ENCODE measurements at places on chromosomes 12 and 14.

- DNase-seq: peak; percentile 34
Measured at GRCh38 chr12:57048423-57049118, 1.4 kb downstream of the MYO1A start.

- DNase-seq: no peak
Measured at GRCh38 chr14:105862581-105863239, 336.3 kb downstream of the TMEM121 start.

DNA sequence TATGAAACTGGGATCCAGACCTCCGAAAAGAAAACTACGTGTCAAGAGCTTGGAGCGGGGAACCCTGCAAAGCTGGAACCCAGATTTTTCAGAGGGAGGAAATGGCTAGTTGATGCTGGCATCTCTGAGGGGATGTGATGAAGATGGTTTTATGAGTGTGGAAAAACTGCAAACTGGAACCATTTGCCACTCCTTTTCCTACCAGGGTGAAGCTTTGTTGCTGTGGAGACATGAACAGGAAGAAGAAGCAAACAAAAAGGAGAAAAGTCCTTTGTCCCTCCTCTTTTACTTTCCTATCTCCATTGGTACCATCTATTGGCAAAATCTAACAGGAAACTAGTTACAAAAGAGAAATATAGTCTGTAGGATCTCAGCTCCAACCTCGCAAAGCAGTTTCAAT lies 39.2 kb downstream of the CDK17 start:
- no peak for DNase-seq

DNA sequence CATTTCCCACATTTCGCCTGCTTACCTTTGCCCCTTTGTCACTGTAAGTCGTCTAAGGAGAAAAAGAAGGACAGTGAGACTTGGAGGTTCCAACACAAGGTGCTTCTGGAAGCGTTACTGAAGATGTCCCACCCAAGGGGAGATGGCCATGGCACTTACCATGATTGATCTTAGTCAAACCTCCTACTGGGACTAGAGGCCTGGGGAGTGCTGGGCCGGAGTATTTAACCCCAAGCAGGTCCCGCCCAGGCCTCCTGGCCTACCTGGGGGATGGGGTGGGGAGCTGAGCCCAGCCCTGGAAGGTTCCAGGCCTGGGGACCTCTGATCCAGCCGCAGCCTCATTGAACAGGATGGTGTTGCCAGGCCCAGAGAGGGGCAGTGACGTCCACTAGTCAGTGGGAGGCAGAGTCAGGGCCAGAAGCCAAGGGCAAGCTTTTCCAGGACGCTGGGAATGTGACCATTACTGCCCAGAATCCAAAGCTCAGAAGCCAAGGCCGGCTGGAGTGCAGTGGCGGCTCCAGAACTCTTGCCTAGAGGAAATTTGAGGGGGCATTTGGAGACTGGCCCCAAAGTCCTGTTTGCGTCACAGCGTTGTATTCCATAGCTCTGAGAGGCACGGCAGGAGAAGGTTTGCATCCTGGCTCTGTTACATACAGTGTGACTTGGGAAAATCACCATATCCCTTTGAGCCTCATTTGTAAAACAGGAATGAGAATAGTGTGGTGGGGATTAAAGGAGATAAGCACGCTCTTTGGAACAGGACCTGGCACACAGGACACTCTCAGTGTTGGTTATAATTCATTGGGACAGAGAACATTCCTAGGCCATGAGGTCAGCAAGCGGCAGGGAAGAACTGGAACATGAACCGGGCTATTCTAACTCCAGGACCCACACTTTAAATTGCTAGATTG lies at the start of gene HPD:
TSS of gene HPD (minus strand) at position 198 of the 911 bp plus-strand sequence. CDS start at position 162, 36 bp downstream.
- DNase-seq: no peak

- DNase-seq: no peak
Measured at GRCh38 chr14:81330619-81331122, 69.5 kb downstream of the STON2 start.

DNA sequence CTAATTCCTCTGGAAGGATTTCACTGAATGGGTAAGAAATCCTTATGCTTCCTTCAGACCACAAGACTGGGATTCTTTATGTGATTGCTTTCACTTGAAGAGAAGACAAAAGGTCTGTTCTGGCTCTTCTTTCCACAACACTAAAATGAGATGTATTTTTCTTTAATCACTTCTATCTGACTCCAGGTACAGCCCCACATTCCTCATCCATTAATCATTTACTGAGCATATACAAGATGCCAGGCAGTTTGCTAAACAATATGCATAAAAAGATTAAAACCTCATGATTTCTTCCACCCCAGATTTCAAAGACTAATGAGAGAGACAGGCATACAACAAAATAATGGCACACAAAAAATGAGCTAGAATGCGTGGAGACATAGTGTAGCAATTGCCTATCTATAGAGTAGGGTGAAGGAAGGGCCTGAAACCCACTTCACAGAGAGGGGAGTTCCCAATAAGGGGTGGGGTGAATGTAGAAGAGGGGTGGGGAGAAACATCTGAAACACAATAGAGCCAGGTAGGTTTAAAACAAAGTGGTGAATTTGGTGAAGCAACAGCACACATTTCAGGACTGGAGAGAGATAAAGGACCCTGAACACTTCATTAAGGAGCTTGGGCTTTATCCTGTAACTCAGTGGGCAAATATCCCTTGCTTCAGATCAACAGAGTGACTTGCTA lies 65.1 kb upstream of the PRB2 start:
- DNase-seq: no peak

- DNase-seq: no peak
Measured at GRCh38 chr14:96194262-96194656, 10.4 kb upstream of the BDKRB2 start.

GRCh38 chr12:633731-634130 lies 29.5 kb downstream of the NINJ2 start:
- DNase-seq: no peak

- DNase-seq: no peak
Measured at GRCh38 chr12:46131732-46132469, 136.9 kb downstream of the SLC38A1 start.

GRCh38 chr14:68172627-68173026 lies 353.0 kb downstream of the RAD51B start:
- no peak for DNase-seq

GRCh38 chr14:53670701-53671100 lies 285.9 kb downstream of the BMP4 start:
- DNase-seq: no peak

DNA sequence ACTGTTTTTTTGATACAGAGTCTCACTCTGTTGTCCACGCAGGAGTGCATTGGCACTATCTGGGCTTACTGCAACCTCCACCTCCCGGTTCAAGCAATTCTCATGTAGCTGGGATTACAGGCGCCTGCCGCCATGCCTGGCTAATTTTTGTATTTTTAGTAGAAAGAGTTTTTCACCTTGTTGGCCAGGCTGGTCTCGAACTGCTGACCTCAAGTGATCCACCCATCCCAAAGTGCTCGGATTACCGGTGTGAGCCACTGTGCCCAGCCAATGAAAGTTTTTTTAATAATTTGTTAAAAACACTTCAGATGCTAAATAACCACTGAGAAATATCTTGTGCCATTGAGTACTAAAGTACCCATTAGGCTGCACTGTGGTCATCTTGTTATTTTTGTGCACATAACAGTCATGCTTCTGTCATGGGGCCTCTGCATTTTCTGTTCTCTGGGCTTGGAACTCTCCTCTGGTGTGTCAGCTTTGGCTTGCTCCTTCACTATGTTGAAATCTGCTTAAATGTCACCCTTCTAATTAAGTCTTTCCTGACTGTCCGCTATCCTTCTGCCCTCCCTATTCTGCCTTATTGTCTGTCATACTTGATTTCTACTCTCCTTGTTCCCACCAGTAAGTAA lies 105.1 kb downstream of the KTN1 start:
- DNase-seq: no peak

GRCh38 chr14:105487449-105487985 lies 831 bp downstream of the CRIP1 start:
- DNase-seq: peak; percentile 64

DNA sequence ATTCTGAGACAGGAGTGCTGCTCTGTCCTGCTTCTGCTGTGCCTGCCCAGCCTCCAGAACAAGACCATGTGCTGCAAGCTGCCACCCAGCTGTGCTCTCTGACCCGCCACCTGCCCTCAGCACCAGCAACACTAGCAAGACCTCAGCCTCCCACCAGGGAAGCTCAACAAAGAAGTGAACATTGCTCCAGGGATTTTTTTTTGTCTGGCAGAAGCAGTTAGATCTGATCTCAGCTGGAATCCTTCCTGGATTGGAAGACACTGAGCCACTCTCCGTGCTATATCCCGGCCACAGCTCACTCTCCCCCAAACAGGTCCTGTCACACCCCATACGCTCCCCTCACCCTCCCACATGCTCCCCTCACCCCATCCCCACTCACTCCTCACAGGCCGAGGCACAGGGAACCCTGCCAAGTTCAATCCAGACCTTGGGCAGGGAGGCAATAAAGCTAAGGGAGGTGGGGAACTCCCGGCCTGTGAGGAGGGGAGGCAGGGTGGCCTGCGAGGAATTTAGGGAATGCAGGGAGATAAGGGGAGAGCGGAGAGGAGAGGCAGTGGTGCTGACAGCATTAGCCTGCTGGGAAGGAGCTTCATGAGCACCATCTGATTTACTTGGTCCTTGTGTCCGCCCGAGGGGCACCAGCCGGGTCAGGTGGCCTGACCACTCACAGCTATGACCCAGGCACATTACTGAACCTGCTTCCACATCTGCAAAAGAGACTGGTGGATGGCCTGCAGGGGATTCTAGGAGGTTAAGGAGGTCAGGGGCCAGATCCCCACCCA lies 29.7 kb downstream of the CCDC85C start:
- no peak for DNase-seq

DNA sequence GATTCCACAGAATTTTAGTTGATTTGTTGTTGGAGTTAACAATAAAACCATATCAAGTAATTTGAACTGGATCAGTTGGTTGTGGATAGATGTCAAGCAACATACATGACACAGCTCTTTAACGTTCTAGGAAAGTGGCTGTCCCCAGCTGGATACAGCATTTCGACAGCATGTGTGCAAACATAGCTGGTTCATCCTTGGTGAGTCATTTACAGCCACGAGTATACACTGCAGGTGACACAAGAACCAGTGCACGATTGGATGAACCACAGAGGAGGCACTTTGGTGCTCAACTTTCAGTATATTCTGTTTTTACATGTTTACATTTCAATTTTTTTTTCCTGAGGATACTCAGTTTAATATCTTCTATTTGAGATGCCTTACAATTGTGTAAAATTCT lies 242.4 kb downstream of the TMEM117 start:
- DNase-seq: no peak

DNA sequence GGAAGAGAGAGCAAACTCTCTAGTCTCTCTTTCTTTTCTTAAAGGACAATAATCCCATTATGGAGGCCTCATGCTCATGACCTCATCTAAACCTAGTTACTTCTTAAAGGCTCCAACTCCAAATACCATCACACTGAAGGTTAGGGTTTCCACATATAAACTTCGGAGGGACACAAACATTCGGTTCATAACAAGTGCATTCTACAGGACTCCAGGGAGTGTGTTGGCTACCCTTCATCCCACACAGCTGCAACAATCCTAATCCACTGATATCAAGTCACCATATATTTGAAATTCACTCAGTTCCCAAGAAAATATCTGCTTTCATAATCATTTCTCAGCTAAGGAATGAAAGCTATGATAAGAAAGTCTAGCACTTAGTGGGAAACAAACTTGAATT lies 265.9 kb upstream of the PLEKHG7 start:
- no peak for DNase-seq

DNA sequence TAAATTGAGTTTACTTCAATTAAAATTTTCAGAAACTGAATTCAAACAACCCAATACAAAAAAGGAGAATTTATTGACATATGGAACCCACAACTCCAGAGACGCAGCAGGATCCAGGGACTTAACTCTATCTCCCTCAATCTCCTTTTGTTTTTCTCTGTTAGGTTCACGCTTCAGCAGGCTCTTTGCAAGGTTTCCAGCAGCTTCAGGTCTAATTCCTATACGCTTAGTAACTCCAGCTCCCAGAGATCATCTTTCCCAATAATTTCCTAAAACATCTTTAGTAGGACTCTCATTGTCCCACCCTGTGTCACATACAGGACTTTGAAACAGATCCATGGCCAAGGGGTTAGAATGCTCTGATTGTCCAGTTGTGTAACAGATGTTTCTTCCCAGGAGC lies 175.2 kb downstream of the RMST start:
- DNase-seq: no peak

DNA sequence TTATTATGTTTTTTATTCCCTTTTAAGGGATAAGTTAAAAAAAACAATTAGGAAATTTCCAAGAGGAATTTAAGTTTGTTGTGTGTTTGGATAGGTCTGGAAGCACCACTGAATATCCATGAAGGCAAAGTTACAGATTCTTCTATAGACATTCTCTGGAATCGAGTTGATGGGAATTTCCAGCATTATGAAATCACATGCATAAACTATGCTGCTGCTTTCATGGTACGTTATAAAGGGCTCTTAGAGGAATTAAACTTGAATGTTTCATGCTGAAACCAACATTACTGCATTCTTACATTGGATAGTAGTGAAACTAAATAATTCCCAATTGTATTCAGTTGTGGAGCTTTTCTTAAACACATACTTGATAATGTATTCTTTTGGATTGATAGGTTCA lies 21.5 kb upstream of the PTPRQ start:
- DNase-seq: no peak

- no peak for DNase-seq
Measured at GRCh38 chr14:53004976-53005375, 54.1 kb upstream of the FERMT2 start.

DNA sequence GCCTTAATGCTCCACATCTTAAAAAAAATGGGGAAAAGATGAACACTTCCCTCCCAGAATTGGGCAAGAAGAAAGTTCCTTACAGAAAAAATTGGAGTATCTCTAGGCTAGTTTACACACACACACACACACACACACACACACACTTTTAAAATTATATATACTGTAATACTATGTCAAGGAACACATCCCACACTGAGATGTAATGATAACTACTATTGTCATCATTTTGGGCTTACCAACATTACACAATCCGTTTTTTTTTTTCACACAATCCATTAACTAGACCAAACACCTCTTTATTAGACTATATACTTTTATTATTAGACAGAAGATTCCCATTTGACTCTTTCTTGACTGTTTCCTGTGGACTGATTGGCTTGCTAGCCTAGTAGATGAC lies 2.5 kb downstream of the LTBR start:
- peak; percentile 76 for DNase-seq

GRCh38 chr12:129617849-129618248 lies 286.0 kb downstream of the TMEM132D start:
- DNase-seq: no peak

DNA sequence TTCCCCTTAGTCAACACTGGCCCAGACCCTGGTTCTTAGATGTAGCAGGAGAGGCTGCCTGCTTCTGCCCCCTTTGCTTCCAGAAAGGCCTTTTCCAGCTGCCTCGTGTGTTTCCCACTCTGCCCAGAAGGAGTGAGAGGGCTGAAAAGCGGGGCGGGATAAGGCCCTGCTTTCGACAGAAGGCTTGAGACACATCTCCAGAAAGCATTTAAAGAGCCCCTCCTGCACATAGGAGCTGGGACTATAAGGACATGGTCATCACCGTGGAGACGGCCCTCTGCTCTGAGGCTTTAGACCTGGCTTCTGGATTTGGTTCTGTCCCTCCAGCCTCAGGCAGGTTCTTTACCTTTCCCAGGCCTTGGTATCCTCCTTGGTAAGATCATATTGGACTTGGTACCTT lies 11.9 kb downstream of the CALM1 start:
- DNase-seq: no peak
